A549 treated with Hydrocortisone at 1 μM for 4 hours (cell line): ENCODE measurements at places on chromosomes 11 and 22. TPM values are rescaled to one million over a fixed set of nuclear protein-coding genes. Genes with fewer than 3 reads are reported as not detected.

MEI1 gene
- 0.25 TPM in 1 of 5 replicates, not detected in the others for total RNA-seq

RAB3IL1 gene
- total RNA-seq = 18.8 to 23.1 TPM (median 20.6 TPM) in 5 replicates

PRPF19 gene
- 168 to 186 TPM (median 176 TPM) in 5 replicates for total RNA-seq

OR2D2 gene
- not detected in 5 replicates for total RNA-seq

CALCA gene
- 0.06 to 0.15 TPM in 2 of 5 replicates, not detected in the others for total RNA-seq

OR2AT4 gene
- total RNA-seq = not detected in 5 replicates

SCO2 gene
- 2.2 to 6.4 TPM (median 5.4 TPM) in 5 replicates for total RNA-seq
